ENCODE measurements at places on chromosomes 5 and 9.

DNA sequence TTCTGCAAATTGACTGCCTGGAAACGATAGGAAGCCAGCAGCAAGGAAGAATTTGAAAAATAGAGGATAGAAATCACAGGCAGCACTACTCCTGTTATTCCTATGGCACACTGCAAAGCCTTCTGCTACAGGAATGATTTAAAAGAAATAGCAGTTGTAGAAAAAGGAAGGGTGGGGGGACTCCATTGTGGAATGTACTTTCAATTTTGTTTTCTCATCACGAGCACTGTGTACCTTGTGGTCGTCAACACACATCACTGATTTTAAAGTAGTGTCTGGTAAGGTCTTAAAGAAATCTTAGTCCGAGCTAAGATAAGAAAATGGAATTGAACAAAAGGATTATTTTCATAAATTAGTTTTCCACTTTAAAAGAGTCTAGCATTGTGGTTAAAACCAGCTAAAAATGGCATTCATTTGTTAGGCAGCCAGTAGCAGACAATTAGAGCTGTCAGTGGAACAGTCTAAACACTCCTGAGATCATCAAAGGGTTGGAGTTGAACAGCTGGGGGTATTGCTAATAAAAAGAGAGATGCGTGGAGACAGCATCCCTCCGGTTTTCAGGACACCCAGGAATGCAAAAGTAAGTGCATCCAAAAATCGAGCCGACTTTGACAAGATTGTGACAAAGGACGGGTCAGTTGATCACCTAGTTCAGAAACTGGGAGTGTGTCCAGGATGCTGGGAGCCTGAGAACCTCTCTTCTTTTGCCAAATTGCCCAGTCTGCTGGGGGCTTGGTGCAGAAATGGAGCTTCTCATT lies 97.8 kb upstream of the WWC1 start:
- DNase-seq = no peak

- DNase-seq = no peak
These were observed 28.0 kb upstream of the DAP start for GRCh38 chr5:10789021-10789420.

GRCh38 chr5:151068433-151069197 lies 12.2 kb downstream of the TNIP1 start:
- peak; percentile 70 for DNase-seq

- DNase-seq = no peak
These were observed 12.6 kb upstream of the FYB1 start for GRCh38 chr5:39231705-39232525.

GRCh38 chr5:156119692-156120091 lies 207.3 kb upstream of the SGCD start:
- DNase-seq = no peak

DNA sequence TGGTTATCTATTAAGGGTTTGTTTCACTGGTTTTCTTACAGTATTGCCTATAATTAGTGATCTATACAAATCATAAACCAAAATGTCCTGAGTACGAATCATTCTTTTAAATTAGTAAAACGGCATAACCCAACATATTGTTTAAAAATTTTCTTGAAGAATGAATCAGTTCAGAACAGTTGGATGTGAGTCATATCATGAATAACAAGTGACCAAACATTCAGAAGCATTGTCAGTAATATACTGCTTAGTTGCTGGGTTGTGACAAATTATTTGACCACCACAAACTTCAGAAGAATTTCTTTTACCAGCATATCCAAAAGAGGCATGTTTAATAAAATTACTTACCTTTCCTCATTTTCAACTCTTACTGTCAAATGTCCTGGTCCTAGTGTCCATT lies 111.2 kb downstream of the UNC13B start:
- DNase-seq = no peak

DNA sequence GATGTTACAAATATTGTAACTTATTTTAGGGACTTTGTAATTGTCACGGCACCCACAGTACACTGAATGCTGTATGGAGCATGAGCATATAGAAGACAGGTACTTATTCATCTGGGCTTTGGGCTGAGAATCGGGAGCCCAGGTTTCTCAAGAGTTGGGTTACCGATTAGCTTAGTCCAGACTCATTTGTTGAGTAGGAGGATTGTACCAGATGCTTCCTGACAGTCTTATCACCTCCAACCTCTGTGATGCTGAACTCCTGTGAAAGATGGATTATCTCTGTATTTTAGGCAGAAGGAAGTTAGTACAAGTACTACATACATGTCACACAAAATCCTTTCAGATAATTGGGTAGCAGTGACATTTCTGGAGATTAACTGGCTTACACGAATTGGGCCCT lies 79.2 kb downstream of the SV2C start:
- DNase-seq = no peak

GRCh38 chr5:179830818-179831468 lies 10.2 kb downstream of the SQSTM1 start:
- no peak for DNase-seq

DNA sequence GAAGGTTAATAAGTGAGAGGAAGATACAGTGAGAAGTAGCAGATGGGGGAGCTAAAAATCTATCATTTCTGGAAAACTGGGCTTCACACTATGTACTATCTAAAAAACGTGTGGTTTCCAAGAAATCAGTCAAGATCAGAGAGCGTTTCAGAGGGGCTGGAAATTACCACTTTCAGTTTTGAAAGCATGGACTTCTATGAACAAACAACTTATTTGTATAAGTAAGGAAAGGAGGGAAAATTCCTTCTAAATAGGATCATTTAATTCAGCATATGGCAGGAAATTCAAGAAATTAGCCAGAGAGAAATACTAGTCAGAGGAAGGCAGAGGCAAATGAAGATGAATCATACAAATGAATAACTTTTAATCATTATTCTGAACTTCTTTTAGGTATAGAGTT lies 11.3 kb downstream of the TNC start:
- no peak for DNase-seq

DNA sequence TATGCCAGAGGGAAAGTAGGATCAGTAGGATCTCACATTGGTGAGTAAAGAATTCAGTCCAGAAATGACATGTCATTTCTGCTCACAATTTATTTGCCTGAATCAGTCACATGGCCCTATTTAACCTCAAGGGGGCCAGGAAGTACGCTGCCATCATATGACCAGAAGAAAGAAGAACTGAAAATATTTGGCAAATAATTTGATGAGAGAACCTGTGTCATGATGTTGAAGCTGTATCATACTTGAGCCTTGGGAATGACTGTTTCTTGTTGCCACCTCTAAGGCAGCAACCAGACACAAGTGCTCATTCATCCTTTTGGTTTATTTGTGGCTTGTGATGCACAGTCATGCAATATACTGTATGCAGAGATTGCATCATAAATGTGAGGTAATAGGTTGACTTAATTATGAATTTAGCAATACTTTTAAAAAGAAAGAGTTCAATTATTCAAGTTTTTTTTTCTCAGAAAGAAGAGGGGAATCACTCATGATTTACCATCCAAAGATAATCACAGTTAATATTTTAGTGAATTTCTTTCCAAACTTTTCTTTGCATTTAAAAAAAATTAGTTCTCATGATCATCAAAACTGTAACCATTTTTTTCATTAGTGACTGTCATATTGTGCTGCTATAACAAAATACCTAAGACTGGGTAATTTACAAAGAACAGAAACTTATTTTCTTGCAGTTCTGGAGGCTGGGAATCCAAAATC lies 8.2 kb upstream of the ZFYVE16 start:
- DNase-seq = no peak

GRCh38 chr9:133569891-133570690 lies 35.6 kb downstream of the ADAMTSL2 start:
- DNase-seq = no peak

DNA sequence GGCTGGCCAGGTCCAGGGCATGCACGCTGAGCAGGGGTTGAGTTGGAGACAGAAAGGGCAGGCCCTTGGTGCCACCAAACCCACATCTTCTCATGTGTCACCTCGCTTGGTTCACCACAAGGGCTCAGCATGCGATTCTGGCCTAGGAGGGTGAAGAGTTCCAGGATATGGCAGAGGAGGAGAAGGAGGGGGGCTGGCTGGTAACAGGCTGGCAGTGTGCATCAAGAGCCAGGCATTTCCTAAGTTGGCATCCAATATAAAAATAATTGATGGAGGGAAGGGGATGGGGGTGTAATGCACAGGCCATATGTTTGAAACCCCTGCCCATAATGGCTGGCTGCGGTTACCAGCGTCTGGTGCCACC lies 255.6 kb downstream of the NFIB start:
- no peak for DNase-seq

- DNase-seq = no peak
These were observed 9.7 kb downstream of the MPDZ start for GRCh38 chr9:13269589-13270452.

DNA sequence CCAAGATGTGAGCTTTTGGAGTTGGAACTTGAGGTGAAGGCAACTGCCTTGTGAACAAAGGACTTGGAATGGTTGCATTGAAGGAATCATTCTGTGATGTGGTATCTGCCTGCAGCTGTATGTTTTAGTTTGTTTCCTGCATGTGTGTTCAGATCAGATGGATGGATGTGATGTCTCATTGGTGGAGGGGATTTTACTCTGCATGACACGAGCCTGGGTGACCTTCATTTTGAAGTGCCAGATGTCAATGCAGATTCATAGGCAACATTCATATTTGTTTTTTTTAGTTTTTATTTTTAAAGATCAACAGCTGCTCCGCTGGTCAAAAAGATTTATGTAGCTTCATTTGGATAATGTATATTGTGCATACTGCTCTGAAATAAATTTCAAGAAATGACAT lies 13.5 kb downstream of the FBXL7 start:
- DNase-seq = no peak

DNA sequence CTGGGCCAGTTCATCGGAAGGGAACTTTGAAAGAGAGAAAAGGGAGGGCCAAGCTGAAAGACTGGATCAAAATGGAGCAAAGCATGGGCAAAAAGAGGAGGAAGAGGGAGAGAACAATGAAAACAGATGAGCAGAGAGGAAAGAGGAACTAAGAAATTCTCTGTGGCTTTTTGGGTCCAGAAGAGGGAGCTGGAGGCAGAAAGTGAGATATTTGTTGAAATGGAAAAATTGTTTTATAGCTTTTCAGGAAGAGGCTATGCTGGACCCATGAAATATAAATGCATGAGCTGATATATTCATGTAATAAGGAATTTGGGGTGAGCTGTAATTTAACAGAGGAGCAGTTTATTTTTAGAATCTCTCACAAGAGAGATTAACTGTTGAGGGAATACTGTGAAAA lies 457.3 kb downstream of the DMAC1 start:
- no peak for DNase-seq

GRCh38 chr5:147887930-147888329 lies 9.4 kb downstream of the SCGB3A2 start:
- DNase-seq = no peak

GRCh38 chr9:80158131-80158530 lies 586.4 kb downstream of the TLE4 start:
- no peak for DNase-seq

GRCh38 chr5:119943148-119943547 lies 313.8 kb downstream of the FAM170A start:
- DNase-seq = peak; percentile 34

DNA sequence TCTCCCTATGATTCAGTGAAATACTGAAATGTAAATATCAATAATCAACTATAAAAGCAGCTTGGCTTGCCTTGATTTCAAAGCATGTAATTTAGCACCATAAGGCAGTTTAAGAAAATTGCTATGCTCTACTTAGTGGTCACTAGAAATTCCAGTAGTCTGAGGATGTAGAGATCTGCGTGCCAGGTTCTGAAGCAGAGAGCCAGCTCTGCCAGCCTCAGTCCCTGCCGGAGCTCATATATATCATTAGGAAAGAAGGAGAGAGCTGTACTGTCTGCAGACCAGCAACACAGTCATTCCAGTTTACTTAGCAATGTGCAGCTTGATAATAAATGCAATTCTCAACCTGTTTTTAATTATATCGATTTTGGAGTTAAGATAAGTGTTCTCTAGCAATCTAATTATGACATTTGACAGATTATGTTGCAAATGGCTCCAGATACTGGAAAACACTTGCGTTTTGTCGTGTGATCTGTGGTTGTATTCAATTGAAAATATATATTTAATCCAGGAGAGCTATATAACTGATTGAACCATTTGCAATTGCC lies 540.5 kb downstream of the CTNND2 start:
- no peak for DNase-seq

DNA sequence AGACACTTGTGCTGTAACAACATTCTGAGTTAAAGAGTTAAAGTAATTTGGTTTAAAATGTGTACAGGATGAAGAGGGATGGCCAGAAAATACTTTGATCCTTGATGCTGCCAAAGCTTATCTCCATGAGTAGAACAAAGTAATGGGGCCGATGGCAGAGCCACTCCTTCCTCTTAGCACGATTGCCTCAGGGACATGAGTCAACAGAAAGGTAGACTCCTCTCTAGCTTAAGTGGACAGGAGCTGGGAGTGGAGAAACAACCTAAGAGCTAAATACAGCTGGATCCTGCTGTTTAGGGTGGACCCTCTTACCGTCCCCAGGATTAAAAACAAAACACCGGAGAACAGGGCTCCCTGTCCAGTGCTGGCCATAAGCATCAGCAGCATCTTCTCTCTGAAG lies 267.3 kb downstream of the IRX1 start:
- DNase-seq = no peak

DNA sequence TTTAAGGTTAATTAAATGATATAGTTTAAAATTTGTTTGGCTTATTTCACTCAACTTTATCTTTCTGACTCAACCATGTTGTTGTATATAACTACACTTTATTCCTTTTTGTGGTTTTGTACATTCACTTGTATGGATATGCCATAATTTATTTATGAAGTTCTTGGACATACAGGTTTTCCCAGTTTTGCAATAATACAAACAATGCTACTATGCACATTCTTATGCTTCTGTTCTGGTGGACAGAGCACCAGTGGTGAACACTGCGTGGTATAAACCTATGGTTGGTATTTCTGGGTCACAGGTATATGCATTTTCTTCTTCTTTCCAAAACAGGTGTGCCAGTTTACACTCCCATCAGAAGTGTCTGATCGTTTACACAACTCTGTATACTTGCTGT lies 35.7 kb upstream of the TRIM14 start:
- no peak for DNase-seq

- no peak for DNase-seq
These were observed 172.3 kb downstream of the SEMA5A start for GRCh38 chr5:9373571-9373970.

GRCh38 chr5:75985077-75985476 lies 98.1 kb upstream of the SV2C start:
- no peak for DNase-seq

DNA sequence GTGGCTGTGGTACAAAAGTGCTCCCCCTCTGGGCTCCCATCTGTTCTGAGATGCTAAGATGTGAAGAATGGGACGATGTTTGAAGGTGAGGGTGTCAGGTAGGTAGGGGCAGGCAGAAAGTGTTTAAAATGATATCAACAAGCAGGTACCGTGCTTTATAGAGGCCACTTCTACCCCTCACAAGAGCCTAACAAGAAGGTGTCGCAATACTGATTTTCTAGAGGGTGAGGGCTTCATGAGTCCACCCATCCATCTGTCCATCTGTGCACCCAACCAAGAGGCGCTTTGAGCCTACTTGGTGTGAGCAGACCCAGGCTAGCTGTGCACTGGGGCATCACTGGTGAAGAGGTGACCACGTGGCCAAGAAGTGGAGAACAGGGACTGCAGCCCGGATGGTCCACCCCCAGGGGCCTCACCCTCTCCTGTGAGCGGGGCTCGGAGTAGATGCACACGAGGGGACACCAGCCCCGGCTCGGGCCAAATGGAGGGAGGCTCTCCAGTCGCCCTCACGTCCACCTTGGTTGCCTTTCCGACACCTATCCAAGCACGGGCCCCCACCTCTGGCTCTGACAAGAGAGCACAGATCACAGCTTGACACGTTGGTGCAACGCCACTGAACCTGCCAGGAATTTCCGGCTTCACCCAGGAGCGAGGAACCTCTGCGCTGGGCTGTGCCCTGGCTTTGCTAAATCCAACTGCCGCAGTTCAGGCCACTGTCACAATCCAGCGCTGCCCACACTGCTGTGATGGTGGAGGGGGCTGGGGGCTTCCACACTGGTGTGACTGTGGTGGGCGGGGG lies 34.5 kb downstream of the CRB2 start:
- no peak for DNase-seq
